ENCODE measurements at places on chromosomes 11 and 22. TPM values are rescaled to one million over a fixed set of nuclear protein-coding genes. Genes with fewer than 3 reads are reported as not detected.
A peak's percentile ranks its signal among the peaks of the same experiment; 100 is the strongest.

The TIGD3 gene
- total RNA-seq, result 0.12 TPM

The BACE1 gene
- total RNA-seq, result 60.4 TPM

The BDNF gene
- 64.0 TPM for total RNA-seq

The RFPL1 gene
- not detected for total RNA-seq

The NOX4 gene
- 2.2 TPM for total RNA-seq

The SLC5A1 gene
- total RNA-seq, result not detected

The LRRN4CL gene
- 1.8 TPM for total RNA-seq

The SLC37A2 gene
- total RNA-seq, result 1.7 TPM

The CCDC116 gene
- 0.35 TPM for total RNA-seq

The C22orf42 gene
- not detected for total RNA-seq

The MED17 gene
- 27.1 TPM for total RNA-seq

DNA sequence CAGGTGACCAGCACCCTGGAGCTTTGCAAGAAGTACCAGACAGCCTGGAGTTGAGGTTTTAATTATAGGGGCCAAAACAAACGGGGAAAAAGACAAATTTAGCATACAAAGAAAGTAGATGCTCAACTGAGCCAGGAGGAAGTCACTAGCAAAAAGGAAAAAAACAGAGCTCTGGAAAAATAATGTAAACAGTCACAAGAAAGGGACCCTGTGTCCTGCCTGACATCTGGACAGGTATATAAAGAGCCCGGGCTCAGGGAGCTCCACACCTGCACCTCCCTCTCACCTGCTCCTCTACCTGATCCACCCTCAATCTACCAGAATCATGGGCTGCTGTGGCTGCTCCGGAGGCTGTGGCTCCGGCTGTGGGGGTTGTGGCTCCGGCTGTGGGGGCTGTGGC lies at the start of gene KRTAP5-10:
KRTAP5-10 (plus strand) TSS at position 301 of the 400 bp plus-strand sequence; CDS start at position 326, 25 bp downstream.
- DNase-seq, result no peak

GRCh38 chr11:69311767-69312385 lies 17.9 kb downstream of the MYEOV start:
- no peak for DNase-seq

DNA sequence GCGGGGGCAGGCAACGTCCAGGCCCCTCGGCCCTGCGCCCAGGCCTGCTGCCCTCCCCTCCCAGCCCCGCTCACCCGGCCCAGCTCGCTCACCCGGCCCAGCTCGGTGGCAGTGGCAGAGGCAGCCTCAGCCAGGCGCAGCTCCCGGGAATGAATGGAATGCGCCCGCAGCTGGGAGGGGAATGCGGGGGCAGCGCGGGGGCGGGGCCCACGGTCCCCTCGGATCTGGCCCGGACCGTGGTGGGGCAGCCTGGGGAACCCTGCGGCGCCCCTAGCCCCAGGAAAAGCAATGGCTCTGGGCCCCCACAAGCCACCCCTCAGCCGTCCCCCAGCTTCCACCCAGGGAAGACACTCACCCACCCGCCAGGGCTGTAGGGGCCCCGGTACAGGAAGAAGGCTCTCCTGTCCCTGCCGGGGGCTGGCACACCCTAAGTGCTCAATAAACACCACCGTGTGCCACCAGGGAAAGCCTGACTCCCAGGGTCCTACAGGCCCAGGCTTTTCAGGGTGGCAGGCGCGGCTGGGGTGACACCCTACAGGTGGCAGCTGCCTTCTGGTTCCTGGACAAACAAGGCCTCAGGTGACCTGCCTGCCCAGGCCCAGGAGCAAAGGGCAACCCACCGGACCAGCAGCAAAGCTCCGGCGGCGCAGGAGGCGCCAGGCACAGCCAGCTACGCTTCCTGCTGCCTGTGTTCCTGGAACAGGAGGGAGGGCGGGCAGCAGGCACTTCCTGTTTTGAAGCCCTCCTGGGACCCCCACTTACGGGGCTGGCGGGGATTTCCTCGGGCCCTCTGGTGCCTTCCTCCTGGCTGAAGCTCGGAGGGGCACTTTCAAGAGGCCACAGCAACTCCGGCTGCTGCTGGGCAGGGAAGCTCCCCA lies 13.8 kb downstream of the PLXNB2 start:
- DNase-seq, result peak; percentile 71

DNA sequence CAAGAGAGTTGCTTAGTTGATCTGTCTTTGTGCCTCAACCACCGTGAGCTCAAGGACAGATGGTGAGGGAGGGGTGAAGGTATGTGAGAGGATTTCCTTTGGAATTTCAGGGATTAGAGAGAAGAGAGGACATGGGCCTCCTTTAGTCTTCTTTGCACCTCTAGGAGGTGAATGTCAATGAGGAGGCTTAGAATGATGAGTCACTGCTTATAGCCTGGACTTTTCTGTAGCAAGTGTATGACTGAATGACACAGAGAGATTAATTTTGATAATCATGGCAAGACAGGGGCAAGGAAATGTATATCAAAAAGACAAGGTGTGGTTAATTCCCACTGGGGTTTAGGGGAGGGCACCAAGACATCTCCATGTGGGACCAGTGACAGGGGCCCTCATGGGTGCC lies 947.3 kb upstream of the TENM4 start:
- no peak for DNase-seq

GRCh38 chr11:18726040-18726439 lies at the start of gene IGSF22:
Gene IGSF22, minus strand, starts transcription at chr11:18726188. Its CDS starts 1,952 bp downstream, at chr11:18724236.
- no peak for DNase-seq

DNA sequence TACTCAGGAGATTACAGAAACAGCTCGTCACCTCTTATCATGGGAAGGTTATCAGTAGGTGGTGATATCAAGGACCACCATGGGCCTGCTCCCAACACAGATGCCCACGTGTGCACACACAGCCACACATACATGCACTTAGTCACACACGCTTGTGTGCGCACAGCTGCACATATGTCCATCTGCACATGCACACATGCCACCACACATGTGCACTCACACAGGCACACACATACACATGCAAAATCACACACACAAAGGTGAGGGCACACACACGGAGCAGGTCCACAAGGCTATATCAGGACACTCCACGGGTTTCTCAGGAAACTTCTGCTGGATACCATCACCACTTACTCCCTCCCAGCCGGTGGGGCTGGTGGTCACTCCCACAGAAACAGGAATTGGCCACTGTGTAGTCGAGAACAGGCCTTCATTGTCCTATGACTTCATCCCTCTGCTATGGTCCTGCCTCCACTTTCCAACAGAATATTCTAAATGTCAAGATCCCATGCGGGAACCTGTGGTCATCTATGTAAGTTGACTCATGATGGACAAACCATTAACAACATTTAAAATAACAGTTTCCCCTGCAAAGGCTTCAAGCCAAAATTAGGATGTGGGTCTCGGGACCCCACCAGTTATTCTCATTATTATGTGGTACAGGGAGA lies 2.2 kb downstream of the C11orf24 start:
- DNase-seq, result peak; percentile 77

GRCh38 chr11:103110391-103110790 lies 1.2 kb downstream of the DYNC2H1 start:
- peak; percentile 57 for DNase-seq

DNA sequence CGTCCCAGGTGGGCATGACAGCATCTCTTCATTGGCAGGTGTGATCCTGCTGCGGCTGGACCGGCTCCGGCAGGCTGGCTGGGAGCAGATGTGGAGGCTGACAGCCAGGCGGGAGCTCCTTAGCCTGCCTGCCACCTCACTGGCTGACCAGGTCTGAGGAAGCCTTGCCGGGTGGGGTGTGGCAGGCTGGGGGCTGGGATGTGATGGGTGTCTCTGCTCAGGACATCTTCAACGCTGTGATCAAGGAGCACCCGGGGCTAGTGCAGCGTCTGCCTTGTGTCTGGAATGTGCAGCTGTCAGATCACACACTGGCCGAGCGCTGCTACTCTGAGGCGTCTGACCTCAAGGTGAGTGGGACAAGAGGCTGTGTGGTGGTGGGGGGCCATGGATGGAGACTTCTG lies 3.5 kb downstream of the LARGE2 start:
- DNase-seq, result no peak

DNA sequence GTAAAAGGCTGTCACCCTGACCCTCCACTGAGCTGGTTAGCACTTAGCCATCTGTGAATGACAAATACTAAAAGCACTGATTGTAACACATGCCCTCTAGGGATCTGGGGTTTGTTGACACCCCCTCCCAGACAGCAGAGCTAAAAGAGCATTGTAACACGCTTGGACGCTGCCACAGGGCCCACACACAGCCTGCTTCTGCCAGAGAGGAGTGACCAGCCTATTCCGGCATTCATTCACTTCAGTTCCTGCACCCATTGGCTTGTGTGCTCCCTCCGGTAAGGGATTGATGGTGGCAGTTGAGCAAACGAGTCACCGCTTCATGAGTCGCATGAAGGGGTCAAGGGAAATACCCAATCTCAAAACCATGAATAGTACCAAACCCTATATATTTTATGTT lies 15.8 kb downstream of the OR10D3 start:
- no peak for DNase-seq

- DNase-seq, result no peak
Observed at GRCh38 chr22:19181786-19182471, 3.4 kb upstream of the SLC25A1 start.

- no peak for DNase-seq
Observed at GRCh38 chr11:117335399-117335798, 7.7 kb downstream of the CEP164 start.

DNA sequence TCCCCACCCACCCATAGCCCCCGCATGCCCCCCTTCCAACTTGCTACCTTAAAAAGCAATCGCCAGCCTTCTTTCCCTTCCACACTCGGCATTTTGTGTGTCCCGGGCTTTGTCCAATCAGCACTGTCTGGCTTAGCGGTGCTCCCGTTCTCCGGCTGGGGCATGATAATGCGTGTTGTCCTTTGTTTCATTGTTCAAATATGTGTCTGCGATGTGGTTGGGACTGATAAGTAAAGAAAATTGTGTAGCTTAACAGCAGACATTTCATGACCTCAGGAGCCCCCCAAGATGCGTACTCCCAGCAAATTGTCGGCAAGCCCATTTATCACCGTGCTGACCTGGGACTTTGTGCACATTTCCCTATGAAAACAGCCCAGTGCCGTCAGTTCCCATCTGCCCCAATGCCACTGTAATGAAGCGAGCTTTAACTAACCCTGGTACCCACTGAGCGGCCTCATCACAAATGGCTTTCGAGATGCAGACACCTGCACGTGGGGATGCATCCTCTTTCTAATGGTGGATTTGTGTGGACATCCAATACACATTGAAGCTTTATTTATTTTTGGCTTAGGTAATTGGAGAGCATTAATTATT lies 167.0 kb upstream of the E2F8 start:
- no peak for DNase-seq

GRCh38 chr11:121482231-121483129 lies 29.7 kb upstream of the SORL1-AS1 start:
- no peak for DNase-seq

DNA sequence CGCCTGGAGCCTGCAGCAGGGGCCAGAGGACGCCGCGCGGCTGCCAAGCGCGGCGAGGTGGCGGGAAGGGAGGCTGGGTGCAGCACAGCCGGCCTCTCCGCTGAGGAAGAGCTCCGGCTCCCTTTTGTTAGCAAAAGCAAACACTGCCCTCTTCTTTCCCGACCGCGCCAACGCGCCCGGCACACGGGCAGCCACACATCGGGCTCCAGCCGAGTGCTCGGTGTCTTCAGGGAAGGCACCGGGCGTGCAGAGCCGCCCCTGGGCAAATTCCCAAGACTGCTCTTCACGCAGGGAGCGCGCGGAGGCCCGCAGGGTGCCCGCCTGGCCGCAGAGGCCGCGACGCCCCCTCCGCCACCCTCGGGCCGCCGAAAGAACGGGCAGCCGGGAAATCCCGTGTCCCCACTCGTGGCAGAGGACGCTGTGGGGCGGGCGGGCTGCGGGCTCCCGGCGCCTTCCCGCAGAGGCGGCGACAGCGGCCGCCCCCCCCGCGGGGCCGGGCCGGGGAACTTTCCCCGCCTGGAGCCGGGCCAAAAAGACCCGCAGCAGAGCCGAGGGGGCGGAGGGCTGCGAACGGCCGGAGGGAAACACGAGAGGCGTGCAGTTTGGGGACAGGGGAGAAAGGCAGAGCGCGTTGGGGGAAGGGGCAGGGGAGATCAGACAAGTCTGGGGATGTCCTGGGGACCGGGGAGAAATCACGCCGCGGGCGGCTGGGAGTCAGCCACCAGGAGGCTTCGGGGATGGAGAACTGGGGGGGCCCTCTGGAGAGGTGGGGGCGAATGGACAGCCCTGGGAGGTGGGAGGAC lies 931 bp downstream of the CADM1 start:
- no peak for DNase-seq

GRCh38 chr11:114166897-114167323 lies 107.4 kb downstream of the ZBTB16 start:
- peak; percentile 87 for DNase-seq

DNA sequence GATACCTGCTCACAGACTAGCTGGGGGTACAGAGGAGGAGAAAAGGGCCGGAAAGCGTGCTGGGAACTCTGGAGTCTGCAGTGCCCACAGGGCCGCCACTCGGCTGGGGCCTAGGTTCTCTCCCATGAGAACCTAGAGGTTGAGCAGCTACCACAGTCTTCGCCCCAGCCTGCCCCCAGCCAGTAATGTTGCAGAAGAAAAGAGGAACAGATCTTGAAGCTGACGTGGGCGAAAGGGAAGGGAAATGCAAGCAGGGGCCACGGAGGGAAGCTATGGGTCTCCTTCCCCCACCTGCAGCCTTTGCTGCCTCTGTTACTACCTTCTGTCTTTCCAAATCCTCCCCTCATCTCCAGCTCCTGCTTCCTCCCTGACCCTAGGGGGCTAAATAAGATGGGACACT lies 28.8 kb upstream of the P2RY2 start:
- no peak for DNase-seq

GRCh38 chr11:82843057-82843795 lies 57.0 kb downstream of the PRCP start:
- DNase-seq, result no peak

DNA sequence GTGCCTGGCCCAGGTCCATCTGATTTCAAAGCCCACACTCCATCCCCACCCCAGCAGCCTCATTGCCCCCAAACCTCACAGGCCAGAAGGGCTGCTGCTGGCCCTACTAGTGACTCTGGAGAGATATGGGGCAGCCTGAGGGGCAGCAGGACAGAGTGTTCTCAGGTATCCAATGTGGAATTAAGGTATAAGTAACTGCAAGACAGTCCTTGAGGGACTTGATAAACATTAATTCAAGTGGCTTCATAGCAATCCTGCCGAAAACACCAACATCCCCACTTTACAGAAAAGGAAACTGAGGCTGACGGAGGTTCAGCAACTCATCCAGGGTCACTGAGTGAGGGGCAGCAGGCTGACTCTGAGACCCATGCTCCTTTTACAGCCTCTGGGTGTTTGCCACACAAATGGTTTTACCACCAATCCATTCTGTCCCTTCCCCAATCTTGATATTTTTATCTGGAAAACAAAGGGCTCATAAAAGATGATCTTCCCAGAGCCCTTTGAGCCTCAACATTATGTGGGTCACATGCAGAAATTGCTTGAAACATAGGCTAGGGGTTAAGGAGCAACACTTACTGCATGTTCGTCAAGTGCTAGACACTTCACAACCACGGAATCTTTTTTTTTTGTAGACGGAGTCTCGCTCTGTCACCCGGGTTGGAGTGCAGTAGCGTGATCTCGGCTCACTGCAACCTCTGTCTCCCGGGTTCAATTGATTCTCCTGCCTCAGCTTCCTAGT lies 2.3 kb downstream of the NIPSNAP1 start:
- no peak for DNase-seq

Data from HFFc6 (cell line).